ENCODE measurements at places on chromosomes 1 and 21.
A peak's percentile ranks its signal among the peaks of the same experiment; 100 is the strongest.

- DNase-seq, result no peak
These were observed 354.9 kb upstream of the SNX7 start for GRCh38 chr1:98306517-98307089.

DNA sequence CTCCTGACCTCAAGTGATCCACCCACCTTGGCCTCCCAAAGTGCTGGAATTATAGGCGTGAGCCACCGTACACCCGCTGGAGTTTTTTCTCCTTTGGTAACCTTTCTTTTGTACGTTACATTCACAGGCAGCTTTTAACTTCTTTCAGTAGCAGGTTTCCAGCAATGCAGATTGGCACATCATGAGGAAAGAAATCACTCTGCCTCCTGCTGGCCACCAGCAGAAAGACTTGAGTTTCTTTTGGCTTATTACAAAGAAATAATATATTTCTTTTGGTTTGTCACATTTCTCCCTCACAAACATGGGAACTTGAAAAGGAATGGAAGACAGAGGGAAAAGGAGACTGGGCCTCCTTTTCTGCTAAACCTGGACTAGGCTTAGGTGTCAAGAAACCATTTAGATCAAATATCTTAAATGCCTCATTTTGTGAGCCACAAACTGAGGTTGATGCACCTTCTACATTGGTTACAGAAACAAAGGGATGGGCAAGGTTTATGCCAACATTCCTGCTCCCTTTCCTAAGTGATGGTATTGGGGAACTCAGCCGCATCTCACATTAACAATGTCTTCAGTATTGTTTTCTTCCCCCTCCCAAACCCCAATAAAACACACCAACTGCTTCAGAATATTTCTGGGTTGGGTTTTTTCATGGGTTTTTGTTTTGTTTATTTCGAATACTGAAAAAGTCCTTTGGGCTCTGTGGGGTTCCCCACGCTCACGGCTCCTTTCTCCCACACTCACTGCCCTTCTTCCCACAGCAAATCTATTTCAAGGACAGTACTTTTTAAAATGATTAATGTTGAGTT is 7.7 kb downstream of the ENSA start:
- DNase-seq, result peak; percentile 72

GRCh38 chr1:183554577-183554976 is 35.7 kb downstream of the NCF2 start:
- DNase-seq, result no peak

DNA sequence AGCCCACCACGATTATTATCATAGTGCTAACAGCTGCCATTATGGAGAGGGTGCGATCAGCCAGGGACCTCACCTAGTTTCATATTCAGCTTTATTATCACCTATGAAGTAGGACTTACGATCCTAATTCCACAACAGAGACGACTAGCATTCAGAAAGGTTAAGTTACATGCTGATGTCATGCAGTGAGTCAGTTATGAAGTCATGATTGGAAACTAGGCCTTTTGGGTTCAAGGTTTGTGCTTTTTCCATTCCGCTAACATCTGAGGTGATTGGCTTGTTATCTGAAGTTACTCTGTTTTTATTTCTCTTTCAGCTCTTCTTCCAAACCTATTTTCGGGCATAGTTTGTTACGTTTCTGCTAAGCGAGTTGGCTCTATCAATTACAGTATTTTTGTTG is 251.1 kb downstream of the CAMTA1 start:
- DNase-seq, result no peak

DNA sequence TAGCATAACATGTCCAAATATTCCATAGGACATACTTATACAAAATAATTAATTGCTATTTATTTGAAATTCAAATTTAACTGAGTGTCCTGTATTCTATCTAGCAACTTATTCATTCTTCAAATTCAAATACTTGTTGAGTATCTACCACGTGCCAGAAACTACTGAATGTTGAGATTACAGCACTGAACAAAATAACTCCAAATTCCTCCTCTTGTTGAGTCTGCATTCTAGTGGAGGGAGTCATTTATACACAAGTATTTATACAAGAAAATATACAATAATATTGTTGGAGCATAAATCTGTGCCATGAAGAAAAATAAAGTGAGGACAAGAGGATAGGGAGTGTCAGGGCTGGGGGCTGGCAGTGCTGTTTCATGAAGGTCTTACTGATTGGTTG is 43.7 kb upstream of the CDC42BPA start:
- DNase-seq, result no peak

- no peak for DNase-seq
These were observed 82.6 kb upstream of the F3 start for GRCh38 chr1:94624203-94624602.

DNA sequence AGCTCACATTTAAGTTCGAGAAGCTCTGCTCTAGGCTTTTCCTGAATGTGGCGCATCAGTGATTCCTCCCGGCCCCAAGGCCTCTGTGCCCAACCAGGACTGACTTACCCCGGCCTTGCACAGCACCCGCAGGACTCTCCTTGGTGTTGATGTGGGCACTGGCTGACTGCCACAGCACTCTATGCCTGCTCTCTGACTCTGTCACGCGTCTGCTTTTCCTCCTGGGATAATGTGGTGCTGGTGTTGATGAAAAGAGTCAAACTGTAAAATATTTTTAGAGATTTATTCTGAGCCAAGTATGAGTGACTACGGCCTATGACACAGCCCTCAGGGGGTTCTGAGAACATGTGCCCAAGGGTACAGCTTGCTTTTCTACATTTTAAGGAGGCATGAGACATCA is 15.5 kb upstream of the SLC2A5 start:
- no peak for DNase-seq

DNA sequence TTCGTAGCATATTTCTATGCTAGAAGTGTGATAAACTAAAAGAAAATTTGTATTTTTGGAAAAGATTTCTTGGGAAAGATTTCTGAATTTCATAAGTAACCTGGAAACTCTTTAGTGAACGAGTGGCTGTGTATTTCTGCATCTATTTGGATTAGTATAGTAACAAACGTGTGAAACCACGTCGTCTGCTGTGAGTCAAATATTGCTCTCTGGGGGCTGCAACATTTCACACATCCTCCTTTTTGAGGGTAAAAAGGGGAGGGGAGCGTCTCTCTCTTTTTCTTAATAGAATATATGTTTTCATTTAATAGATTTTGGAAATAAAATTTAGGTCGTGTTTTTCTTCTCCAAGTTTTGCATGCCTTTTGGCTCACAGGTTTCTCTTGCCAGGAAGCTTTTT is 44.8 kb downstream of the LHX9 start:
- DNase-seq, result no peak

All from activated CD8-positive, alpha-beta memory T cell treated with anti-CD3 and anti-CD28 coated beads for 24 hours (primary cell).